ENCODE measurements at places on chromosomes 5 and 9.

GRCh38 chr5:172782169-172783039 lies 11.4 kb upstream of the DUSP1 start:
- DNase-seq: no peak

- no peak for DNase-seq
Observed at GRCh38 chr9:115494393-115494792, 376.4 kb upstream of the TNC start.

GRCh38 chr5:61790678-61791077 lies 458.6 kb downstream of the ZSWIM6 start:
- no peak for DNase-seq

GRCh38 chr5:13921578-13921977 lies 22.9 kb downstream of the DNAH5 start:
- no peak for DNase-seq

DNA sequence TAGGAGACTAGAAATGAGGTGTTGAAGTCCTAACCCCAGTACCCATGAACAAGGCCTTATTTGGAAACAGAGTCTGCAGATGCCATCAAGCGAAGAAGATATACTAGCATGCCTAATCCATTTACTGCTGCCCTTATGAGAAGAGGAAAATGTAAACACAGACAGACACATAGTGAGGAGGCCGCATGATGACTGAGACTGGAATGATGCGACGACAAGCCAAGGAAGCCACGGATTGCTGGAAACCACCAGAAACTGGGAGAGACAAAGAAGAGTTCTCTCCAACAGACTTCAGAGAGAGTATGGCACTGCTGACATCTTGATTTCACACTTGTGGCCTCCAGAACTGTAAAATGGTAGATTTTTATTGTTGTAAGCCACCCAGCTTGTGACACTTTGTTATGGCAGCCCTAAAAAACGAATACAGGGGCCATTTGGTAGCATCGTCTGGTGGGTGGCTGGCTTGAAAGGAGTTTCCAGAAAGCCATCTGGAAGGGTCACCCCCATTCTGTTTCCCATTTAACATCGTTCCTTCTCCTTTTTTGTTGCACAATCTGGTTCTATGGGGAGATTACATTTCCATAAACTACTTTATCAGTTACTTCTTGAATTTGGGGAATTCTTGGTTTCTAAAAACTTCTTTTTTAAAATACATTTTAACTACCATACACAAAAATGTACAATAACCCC lies 193.1 kb downstream of the HSD17B3 start:
- DNase-seq: no peak

- no peak for DNase-seq
Observed at GRCh38 chr9:72623156-72623555, 101.7 kb downstream of the TMC1 start.

DNA sequence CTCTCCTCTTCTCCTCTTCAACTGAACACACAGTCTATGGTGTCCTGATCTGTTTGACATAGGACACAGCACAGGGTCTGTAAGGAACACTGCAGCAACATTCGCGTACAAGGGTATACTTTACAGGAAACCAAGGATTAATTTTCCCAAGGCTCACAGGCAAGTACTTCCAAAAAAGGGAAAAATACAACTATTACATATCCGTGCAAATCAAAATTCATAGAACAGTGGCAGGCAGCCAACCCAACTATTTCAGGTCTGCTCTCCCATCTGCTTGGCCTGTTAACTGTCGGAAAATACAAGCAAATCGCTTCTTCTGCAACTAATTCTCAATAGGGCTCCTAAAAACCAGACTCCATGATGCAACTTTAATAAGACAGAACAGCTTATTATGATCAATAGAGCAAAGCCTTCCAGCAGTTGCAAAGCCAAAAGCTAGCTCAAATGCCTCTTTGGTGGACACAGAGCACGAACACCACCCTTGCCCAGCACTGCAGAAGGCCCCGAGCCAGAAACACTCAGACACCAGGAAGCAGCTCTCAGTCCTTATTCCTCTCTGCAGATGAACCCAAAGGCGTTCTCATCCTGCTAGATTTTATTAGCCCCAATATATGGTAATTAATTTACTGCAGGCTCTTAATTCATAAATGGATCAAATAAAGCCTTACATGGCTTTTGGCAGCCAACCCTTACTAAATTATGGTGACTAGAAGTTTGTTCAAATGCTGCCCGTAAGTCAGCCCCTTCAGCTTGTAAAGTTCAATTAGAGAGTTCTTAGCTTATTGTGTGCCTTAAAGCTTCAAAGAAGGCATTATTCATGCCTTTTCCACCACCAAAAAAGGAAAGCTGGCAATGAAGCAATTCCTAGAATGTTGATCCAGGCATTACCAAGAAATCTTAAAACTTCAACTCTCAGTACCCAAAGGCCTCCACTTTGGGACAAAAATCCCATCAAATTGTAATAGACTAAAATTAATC lies 68.8 kb downstream of the ZNF608 start:
- no peak for DNase-seq

- DNase-seq: peak; percentile 57
Observed at GRCh38 chr9:87950765-87951488, 23.4 kb downstream of the CDK20 start.
